Epithelial cell of proximal tubule (primary cell): ENCODE measurements at places on chromosomes 5 and 9.

DNA sequence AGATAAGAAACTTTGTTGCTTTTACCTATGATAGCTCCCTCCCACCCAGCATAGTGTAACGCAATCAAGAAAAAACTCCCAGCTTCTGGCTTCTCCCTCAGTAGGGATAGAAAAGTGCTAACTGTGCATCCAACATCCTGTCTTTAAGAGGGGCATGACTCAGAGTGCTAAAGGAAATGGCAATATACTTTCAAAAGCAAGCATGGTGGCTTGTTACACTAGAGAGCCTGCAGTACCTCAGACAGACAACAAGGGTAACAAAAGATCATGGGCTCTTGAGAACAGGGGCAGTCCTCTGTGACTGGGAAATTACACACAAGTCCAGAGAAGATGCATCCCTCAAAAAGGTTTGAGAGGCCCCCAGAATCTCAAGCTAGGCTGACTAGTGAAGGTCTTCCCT lies 37.8 kb downstream of the PRELID2 start:
- no peak for DNase-seq

DNA sequence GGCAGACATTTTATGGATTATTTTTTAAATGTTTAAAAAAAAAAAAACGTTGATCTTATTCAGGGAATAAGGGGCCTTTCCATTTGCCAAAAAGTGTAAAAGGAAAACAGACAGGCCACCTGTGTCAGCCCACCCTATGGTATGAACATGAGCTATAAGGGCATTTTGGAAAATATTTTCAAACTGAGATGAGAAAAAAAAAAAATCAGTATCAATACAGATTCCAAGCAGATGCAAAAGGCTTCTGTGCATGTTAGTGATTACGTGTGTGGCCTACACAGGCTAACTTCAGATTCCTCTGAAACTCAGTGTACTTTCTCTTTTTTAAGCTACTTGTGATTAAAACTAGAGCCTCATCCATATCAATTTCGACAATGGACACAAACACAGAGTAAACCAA lies 189.9 kb downstream of the BNC2 start:
- DNase-seq, result no peak

DNA sequence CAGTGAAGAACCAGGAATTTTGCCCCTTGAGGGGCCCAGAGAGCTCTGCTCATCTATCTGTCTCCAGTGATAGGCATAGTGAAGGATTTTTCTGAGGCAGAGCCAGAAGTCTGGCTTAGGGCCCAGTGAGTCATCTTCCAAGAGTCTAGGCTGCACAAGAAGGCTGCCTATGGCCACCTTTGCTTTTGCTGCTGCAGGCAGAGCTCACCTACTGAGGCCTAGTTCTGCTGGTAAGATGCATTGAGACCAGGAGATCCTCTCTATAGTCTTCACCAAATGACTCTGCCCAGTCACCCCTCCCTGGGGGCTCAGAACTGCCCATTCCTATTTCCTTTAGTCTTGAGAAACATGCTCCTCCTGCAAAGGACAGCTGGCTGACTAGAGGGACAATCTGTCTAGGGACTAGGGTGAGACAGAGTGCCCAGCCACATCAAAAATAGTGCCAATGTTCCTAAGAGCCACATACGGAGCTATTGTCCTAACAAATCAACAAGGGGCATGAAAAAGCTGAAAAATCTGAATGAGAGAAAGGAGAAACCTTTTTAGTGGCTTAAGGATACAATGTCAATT lies 40.3 kb upstream of the CDKN2AIPNL start:
- DNase-seq, result no peak

DNA sequence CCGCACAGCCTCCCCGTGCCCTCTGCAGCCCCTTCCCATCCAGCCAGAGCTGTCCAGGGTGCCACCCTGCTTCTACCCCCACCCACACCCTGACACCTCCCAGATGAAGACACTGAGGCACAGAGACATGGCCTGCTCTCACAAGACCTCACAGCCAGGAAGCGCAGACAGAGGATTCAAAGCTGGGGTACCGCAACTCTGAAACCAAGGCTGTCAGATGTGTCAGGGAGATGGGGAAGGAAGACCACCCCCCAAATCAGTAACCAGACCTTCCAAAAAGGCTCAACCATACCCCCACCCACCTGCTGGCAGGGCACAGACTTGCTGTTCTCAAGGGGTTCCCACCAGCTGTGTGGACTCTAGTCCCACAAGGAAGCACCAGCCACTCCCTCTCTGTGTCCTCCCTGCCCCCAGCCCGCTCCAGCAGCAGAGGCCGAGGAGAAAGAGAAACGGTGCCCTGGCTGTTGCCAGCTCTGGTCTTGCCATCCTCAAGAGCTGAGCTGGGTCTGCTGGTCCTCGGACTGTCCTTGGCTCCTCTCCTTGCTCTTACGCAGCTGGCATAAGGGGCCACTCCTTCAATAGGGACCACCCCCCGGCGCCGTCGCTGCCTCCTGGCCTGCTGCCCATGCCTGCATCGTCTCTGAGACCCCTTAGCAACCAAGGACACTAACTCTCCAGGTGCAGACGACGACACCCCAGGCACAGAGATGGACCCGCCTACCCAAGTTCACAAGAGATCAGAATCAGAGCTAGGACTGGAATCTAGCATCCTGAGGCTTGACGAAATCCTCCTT lies 699 bp downstream of the AKNA start:
- DNase-seq, result no peak

- DNase-seq, result no peak
Measured at GRCh38 chr5:181198905-181199519, 6.0 kb downstream of the TRIM7 start.

DNA sequence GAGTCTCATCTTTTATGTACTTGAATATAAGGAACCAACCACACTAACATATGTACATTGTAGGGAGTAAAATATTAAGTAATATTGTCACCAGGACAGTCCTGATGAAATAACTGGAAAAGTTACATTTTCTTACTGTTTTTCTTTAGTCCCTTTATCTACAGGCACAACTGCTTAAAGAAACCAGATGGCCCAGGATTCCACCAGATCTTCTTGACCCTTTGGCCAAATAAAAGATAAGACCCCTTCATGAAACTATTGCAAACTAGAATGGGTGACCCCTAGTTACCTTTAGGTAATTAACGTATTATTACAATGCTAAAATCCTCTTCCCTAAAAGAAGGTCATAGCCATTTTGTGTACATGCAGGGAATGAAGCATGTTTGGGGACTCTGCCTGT lies 106.3 kb upstream of the FTMT start:
- no peak for DNase-seq
